Transverse colon (tissue), 4 donors: ENCODE measurements at places on chromosomes 5 and 9. TPM values are rescaled to one million over a fixed set of nuclear protein-coding genes. Genes with fewer than 3 reads are reported as not detected.

WNT8A gene
- total RNA-seq, result not detected

GAS1 gene
- total RNA-seq, result 9.4 TPM

C8G gene
- not detected for total RNA-seq

NANS gene
- total RNA-seq, result 315 TPM

CCDC192 gene
- not detected for total RNA-seq

KCNN2 gene
- 0.75 TPM for total RNA-seq

ITGA2 gene
- 10.1 TPM for total RNA-seq

GADD45G gene
- 8.4 TPM for total RNA-seq

PCDHGC5 gene
- 2.5 TPM for total RNA-seq

GPX3 gene
- 441 TPM for total RNA-seq

FCN1 gene
- 13.8 TPM for total RNA-seq

TPPP gene
- 2.2 TPM for total RNA-seq

ENTREP1 gene
- total RNA-seq, result 3.0 TPM

NUTM2F gene
- total RNA-seq, result not detected

PPP3R2 gene
- not detected for total RNA-seq

ARHGEF39 gene
- 1.6 TPM for total RNA-seq

ROPN1L gene
- 0.32 TPM for total RNA-seq

HRH2 gene
- 0.20 TPM for total RNA-seq

ESM1 gene
- not detected for total RNA-seq

ABO gene
- total RNA-seq, result 117 TPM

LHX3 gene
- total RNA-seq, result not detected

STPG3 gene
- total RNA-seq, result not detected

WDR38 gene
- not detected for total RNA-seq

C5orf52 gene
- total RNA-seq, result not detected

SNX30 gene
- 45.7 TPM for total RNA-seq

DRD1 gene
- not detected for total RNA-seq

HNRNPK gene
- total RNA-seq, result 406 TPM

ADGRD2 gene
- not detected for total RNA-seq

PCDHB5 gene
- total RNA-seq, result 1.3 TPM

XPA gene
- total RNA-seq, result 15.2 TPM

SH3RF2 gene
- 113 TPM for total RNA-seq

KIF4B gene
- not detected for total RNA-seq

DMRTA1 gene
- 1.4 TPM for total RNA-seq

SLF1 gene
- 13.5 TPM for total RNA-seq

SPATA31E1 gene
- total RNA-seq, result not detected

FAXDC2 gene
- total RNA-seq, result 12.7 TPM

C9 gene
- total RNA-seq, result not detected

NSUN2 gene
- 62.1 TPM for total RNA-seq

FYB1 gene
- total RNA-seq, result 25.6 TPM

CDK7 gene
- total RNA-seq, result 28.1 TPM

LCN12 gene
- 1.2 TPM for total RNA-seq

OLFML2A gene
- total RNA-seq, result 9.4 TPM

FOXD1 gene
- not detected for total RNA-seq

TXNDC8 gene
- not detected for total RNA-seq

KCNIP1 gene
- not detected for total RNA-seq

BTNL8 gene
- 57.2 TPM for total RNA-seq

UQCRQ gene
- 311 TPM for total RNA-seq

NCS1 gene
- 17.3 TPM for total RNA-seq
